Urinary bladder (tissue), 4 donors: ENCODE measurements at places on chromosomes 5 and 9.

DNA sequence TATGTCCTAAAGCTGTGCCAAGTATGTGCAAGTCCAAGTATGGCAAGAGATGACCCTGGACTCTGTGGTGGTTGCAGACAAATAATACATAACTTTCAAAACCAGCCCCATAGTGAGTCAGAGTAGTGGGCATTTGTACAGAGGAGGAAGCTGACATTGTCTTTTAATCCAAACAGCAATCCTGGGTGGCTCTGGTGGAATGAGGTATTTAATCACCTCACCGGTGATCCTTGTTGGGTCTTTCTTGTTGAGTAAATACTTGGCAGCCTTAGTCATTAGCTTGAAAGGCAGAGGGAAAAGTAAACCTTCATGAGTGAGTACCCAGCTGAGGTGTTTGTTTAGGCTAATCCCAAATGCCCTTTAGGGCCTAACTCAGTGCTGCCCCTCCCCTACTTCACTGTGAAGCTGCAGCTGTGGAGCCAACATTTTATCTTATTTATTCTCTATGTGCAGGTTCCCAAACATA lies 148.7 kb upstream of the SLC12A2 start:
- no peak for DNase-seq

- no peak for DNase-seq
Measured at GRCh38 chr5:87572090-87572489, 159.4 kb upstream of the CCNH start.

GRCh38 chr5:82679660-82680059 lies 397.5 kb downstream of the TMEM167A start:
- DNase-seq: no peak

DNA sequence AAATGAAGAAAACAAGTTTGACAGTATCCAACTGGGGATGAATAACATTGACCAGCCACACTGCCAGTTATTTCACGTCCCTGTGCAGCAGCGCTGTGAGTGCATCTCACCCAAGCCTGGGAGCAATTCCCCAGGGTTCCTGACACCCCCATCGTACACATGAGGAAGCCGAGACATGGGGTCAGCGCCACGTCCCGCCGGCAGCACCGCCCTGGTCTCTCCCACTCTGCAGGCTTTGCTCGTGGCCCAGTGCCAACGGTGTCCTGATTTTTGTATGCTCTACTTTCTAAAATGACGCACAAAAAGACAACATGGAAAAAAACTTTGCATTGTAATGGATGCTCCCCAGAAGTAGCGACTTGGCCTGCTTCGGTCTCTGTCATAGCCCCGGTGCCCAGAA lies 14.3 kb downstream of the GTF3C5 start:
- DNase-seq: no peak

GRCh38 chr5:43309637-43310036 lies 3.6 kb downstream of the HMGCS1 start:
- no peak for DNase-seq

DNA sequence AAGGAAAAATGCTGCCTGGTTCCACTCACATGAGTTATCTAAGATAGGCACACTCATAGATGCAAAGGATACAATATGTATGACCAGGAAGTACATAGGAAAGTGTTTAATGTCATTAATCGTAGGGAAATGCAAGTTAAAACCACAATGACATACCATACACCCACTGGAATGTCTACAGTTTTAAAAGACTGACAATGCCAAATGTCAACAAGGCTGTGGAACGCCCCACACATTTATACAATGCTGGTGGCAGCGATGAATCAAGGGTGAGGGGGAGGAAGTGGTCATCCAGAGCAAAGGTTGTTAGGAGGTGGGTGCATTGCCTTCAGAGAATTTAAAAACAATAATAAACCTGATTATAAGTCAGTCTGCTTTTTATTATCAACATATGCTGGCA lies 437.8 kb downstream of the ARHGEF28 start:
- DNase-seq: no peak

DNA sequence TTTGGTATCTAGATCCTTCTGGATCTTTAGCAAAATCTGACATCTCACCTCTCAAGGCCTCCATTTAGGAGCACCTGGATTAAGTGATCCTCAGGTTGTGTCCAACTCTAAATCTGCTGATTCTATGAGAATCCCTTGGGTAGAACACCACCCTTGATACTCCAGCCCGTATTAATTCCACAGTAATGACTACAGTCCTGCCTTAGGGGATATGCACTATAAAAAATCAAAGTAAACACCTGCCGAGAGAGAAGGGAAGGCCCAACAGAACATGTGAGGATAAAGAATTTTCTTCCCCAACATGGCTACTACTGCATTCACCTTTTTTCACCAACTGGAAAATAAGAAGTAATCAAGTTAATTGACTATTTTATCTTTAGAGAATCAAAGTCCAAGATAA lies 27.6 kb downstream of the DAP start:
- no peak for DNase-seq

DNA sequence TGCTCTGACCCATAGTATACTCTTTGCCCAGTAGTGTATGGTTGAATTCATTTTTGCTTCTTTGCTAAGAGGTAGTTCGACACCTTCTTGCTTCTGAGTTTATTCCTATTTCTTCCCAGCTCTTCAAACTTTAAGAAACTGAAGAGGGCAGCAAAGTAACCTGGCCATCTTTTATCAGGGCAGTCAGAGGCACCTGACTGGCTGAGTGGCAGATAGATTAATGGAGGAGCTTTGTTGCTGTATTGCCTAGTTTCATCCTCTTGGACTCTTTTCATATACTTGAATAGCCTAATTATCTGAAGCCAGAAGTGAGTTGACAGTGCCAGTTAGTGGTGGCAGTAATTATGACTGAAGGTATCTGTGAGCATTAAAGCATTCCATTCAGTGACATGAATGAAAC lies 82.5 kb downstream of the UHRF2 start:
- DNase-seq: no peak

- no peak for DNase-seq
Measured at GRCh38 chr9:88661759-88662158, 126.8 kb downstream of the NXNL2 start.

- no peak for DNase-seq
Measured at GRCh38 chr9:104138243-104138868, 44.2 kb downstream of the SMC2 start.

DNA sequence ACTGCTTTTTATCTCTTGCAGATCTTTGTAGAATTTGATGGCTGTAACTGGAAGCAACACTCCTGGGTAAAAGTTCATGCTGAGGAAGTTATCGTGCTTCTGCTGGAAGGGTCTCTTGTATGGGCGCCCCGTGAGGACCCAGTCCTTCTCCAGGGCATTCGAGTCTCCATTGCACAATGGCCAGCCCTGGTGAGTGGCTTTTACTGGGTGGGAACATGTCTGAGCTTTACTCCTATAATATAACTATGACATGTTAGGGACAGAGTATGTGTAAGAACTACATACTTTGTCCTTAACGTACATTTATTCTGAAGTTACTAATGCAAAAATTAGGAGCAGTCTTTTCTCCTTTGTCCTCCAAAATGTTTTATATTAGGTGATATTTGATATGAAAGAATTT lies 20.2 kb downstream of the KDM3B start:
- DNase-seq: no peak

GRCh38 chr9:94167376-94167890 lies 83.2 kb downstream of the PTPDC1 start:
- no peak for DNase-seq

- DNase-seq: no peak
Measured at GRCh38 chr9:98866435-98867102, 59.1 kb downstream of the GALNT12 start.

DNA sequence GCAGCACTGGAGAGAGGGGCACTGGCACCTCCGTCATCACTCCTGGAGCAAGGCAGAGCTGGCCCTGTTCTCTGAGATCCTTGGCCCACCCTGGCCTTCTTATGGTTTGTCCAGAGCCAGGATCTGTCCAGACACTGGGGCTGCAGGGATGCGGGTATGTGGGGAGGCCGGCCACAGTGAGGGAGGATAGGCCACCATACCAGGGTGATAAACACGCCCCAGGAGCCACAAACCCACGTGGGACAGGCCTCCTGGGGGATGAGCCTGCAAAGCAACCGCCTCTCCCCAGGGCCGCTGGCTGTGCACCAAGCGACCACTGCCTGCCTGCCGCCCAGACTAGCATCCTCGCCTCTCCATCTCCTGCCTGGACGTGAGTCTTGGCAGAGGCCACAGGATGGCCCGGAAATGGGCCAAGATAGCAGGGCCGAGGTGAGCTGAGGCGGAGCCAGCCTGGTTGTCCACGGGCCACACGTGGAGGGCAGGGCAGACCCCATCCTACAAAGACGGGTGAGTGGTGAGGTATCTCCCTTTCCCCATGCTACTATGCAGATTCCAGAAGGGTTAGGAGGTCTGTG lies 4.5 kb downstream of the OBP2A start:
- DNase-seq: no peak

- no peak for DNase-seq
Measured at GRCh38 chr5:145937432-145938250, 1.3 kb downstream of the SH3RF2 start.

- no peak for DNase-seq
Measured at GRCh38 chr9:81373294-81373693, 316.1 kb downstream of the TLE1 start.

- DNase-seq: no peak
Measured at GRCh38 chr5:150139334-150139733, 16.3 kb downstream of the PDGFRB start.

GRCh38 chr5:54709096-54709495 lies 191.5 kb downstream of the SNX18 start:
- DNase-seq: no peak

- DNase-seq: no peak
Measured at GRCh38 chr5:146662229-146662628, 146.2 kb upstream of the GPR151 start.

- no peak for DNase-seq
Measured at GRCh38 chr9:124504530-124505005, 2.6 kb downstream of the NR5A1 start.

- DNase-seq: no peak
Measured at GRCh38 chr9:137832191-137832700, 45.3 kb upstream of the CACNA1B start.

DNA sequence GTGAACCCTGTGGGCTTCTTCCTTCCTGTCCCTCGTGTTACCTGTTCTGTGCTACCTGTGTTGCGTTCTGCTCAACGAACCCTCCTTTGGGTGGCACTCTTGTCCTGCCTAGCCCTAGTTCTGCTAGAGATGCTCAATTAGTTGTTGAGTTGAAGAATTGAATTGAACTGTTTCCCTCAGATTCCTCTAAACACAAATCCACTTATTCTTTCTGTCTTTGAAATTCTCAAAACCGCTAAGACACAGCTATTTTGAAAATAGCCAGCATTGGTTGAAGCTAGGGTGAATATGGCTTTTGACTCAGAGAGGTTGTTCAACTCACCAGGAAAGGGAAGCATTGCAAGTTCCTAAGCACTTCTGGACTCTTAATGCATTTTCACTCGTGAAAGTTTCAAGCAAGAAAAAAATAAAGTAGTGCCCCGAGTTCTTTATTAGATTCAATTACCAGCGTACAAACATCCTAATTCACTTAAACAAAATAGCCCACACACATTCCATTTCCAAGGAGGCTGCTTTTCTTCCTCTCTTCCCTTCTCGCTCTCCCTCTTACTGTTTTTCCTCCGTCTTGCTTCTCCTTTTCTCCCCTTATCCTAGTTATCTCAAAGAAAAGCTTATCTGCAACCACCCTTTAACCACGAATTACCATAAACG lies 642 bp upstream of the ITGA1 start:
- DNase-seq: no peak

DNA sequence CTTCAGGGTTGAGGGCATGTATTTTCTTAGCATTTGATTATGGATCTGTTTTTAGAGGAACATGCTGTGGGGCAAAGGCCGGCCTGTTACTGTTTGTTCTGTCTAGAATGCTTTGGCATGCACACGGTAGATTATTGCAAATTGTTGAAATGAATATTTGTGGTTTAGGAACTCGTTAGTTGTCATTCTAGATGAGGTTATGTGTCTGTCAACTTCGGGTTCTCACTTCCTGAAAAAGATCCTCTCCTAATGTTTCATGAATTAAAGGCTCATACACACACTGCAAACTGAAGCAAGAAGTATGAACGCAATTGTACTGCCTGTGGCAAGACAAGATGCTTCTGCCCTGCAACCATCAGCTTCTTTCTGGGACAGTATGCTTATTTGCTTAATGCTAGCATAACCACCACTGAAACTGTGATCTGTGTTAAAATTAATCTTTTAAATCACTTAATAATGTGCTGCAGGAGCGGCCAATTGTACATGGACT lies 99.6 kb downstream of the BASP1 start:
- DNase-seq: no peak
